ENCODE measurements at places on chromosomes 3 and 15. TPM values are rescaled to one million over a fixed set of nuclear protein-coding genes. Genes with fewer than 3 reads are reported as not detected.

FBXO45 gene
- 9.2 TPM for total RNA-seq

B3GALNT1 gene
- 1.4 TPM for total RNA-seq

SAMMSON gene
- not detected for total RNA-seq

BLM gene
- 3.6 TPM for total RNA-seq

WDR49 gene
- not detected for total RNA-seq

MPI gene
- total RNA-seq, result 62.2 TPM

SLC2A2 gene
- total RNA-seq, result not detected

GRK7 gene
- not detected for total RNA-seq

MAN2C1 gene
- 192 TPM for total RNA-seq

POPDC2 gene
- total RNA-seq, result 13.9 TPM

FANCD2OS gene
- total RNA-seq, result not detected

SERPINI2 gene
- not detected for total RNA-seq

GOLGA6C gene
- total RNA-seq, result not detected

MIX23 gene
- total RNA-seq, result 39.9 TPM

ACOX2 gene
- 17.8 TPM for total RNA-seq

SLC22A13 gene
- 0.61 TPM for total RNA-seq

KY gene
- total RNA-seq, result not detected

PPIP5K1 gene
- total RNA-seq, result 139 TPM

CHL1 gene
- total RNA-seq, result 9.3 TPM

DNAJC13 gene
- total RNA-seq, result 49.4 TPM

GHSR gene
- total RNA-seq, result not detected

PPP1R14D gene
- total RNA-seq, result 153 TPM

ALPK3 gene
- 1.1 TPM for total RNA-seq

CKMT1A gene
- total RNA-seq, result 229 TPM

WDR53 gene
- total RNA-seq, result 6.8 TPM

UBAP1L gene
- 3.2 TPM for total RNA-seq

SEMA3F gene
- 11.5 TPM for total RNA-seq

ZNF80 gene
- not detected for total RNA-seq

ZBTB47 gene
- 5.7 TPM for total RNA-seq

PROK2 gene
- total RNA-seq, result not detected

MTFMT gene
- total RNA-seq, result 19.8 TPM

C2CD4A gene
- total RNA-seq, result 1.1 TPM

MRPS11 gene
- total RNA-seq, result 45.9 TPM

PATL2 gene
- total RNA-seq, result 4.3 TPM

SERINC4 gene
- total RNA-seq, result not detected

TIGIT gene
- total RNA-seq, result 1.2 TPM

All from left colon (tissue), 2 donors.